Right hindlimb (tissue), 1 donor: ENCODE measurements at places on chromosomes 11 and 22.

DNA sequence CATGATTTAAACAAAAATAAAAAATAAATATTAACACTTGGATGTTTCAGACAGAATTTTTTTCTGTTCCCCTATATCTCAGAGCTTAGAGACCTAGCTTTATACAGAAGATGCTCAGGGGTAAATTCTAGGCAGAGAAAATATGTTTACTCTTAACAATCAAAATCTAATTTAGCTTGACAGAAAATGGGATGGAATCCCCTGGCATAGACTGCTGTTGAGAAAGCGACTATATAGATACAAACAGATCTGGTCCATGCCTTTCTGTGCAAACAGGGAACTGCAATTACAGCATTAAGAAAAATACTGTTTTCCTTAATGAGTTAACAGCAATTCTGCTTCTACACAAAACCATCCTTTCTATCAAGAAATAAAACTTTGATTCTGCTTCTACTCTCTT lies 14.6 kb downstream of the SIAE start:
- no peak for DNase-seq

GRCh38 chr11:10930972-10931760 lies 73.3 kb upstream of the ZBED5 start:
- DNase-seq: peak; percentile 94

- DNase-seq: no peak
These were observed 6.8 kb upstream of the SAA1 start for GRCh38 chr11:18259259-18259658.

- no peak for DNase-seq
These were observed 153.9 kb downstream of the NAV2 start for GRCh38 chr11:19866521-19866920.

DNA sequence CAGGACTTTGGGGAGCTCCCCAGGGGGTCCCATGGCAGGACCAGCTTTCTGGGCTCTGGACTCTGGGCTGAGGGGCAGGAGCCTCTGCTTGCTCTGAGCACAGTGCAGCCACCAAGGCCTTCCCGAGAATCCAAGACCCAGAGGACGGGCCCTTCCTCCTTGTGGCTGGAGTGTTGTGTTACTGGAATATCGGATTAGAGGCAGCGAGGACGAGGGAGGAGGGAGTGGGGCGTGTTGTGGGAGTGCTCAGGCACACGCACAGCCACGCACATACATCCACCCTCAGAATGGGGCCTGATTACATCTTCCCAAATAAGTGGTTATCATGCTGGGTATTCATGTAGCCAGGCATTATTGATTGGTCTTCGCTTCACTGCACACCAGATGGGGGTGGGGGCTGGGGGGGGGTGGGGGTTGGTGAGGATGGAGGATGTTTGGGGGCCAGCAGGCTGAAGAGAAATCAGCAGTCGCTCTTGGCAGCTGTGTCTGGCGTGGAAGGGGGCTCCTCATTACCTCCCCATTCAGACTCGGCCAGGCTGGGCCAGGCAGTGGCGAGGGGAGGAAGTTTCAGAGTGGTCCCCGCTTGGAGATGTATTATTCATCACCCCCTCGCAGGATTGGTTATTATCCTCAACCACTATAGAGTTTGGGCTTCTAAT lies 120.9 kb downstream of the ST3GAL4 start:
- DNase-seq: no peak

DNA sequence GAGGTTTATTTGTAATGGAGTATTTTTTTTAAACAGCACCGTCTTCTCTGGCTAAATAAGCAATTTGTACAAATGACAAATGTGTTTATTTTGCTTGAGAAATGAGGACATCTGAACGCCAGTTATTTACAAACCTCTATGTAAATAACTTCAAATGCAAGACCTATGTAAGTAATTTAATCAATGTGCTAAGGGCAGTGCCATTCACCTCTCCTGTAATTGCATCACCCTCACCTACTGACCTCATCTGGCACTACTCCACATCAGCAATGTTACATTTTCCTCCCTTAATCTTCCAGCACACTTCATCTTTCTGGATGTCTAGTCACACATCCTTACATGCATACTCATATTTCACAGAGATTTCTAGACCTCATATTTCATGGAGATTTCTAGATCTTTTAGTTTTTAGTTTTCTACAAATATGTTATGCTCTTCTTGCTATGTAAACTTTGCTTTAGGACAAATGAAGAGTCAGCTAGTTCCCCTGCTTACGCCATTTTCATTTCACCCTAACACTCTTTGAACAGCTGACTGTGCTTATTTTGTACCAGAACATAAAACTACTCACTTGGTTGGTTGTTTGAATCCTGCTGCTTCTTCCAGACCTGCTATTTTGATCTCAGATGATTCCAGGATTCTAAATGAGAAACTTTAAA lies 238.6 kb downstream of the GRM5 start:
- DNase-seq: no peak

- no peak for DNase-seq
These were observed 86.3 kb upstream of the PHOX2A start for GRCh38 chr11:72330131-72330727.

- peak; percentile 87 for DNase-seq
These were observed 29.6 kb downstream of the TMEM184B start for GRCh38 chr22:38243007-38243765.

DNA sequence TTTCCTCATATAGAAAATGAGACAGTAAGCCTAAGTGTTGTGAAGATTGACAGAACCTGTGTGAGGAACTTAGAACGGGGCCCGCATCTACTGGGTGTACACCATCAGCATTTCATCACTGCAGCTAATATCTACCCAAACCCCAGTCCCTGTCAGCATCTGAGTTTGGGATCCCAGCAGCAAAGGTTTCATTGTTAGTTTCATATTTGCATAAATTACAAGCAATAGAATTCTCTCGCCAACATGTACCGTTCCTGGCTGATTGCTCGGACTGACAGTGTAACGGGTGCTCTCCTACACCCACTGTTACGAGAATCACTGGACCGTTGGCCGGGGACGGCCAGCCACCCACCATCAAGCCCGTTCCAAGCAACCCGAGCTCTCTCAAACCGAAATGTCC lies 10.4 kb upstream of the TMPRSS6 start:
- DNase-seq: no peak

GRCh38 chr11:75035911-75036565 lies 47.3 kb downstream of the NEU3 start:
- peak; percentile 28 for DNase-seq

DNA sequence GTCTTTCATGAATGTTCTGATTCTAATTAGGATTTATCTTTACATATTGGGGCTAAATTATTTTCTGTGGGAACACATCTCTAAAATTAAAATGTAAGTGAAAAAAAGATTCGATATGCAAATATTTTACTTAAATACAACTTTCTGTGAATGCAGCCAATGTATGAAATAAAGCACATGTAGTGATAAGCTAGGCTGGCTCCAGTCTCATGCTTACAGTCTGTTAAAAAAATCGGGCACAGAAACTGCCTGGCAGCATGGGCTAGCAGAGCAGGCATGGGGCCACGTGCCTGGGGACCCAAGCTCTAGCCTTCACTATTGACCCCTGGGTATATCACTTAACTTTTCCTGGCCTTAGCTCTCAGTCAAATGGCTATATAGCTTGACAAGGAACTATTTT lies 46.5 kb downstream of the NELL1 start:
- DNase-seq: no peak

DNA sequence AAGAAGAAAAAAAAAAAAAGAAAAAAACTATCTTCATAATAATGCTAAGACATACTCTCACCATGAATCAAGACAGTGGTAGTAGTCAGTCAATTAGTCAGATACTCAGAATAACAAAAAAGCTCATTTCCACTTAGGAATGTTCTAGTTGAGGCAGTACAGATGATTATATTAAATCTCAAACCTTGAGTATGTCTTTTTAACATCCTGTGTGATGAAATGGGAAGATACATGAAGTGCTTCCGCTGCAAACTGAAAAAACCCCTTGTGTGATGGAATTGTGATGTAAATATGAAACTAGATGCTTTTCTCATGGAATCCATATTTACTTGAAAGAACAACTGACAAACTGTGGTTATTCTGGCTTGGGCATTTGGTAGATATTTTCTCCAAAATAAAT lies 13.7 kb downstream of the AMOTL1 start:
- DNase-seq: no peak

DNA sequence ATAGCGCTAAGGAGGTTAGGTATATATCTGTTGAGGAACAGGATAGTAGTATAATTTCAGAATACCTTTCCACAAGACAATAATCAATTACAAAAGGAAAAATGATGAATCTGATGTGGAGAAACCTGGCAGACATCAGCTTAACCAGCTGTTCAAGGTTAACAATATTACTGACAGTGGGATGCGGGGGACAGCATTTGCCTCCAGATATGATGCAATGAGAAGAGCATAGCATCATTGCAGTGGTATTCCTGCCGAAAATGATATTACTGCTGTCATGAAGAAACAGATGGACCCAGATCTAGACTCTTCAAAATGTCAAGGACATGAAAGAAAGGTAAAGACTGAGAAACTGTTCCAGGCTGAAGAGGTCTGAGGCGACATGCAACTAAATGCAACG lies 49.7 kb downstream of the RBFOX2 start:
- no peak for DNase-seq

- DNase-seq: no peak
These were observed 58.2 kb downstream of the TIMP3 start for GRCh38 chr22:32859743-32860142.

DNA sequence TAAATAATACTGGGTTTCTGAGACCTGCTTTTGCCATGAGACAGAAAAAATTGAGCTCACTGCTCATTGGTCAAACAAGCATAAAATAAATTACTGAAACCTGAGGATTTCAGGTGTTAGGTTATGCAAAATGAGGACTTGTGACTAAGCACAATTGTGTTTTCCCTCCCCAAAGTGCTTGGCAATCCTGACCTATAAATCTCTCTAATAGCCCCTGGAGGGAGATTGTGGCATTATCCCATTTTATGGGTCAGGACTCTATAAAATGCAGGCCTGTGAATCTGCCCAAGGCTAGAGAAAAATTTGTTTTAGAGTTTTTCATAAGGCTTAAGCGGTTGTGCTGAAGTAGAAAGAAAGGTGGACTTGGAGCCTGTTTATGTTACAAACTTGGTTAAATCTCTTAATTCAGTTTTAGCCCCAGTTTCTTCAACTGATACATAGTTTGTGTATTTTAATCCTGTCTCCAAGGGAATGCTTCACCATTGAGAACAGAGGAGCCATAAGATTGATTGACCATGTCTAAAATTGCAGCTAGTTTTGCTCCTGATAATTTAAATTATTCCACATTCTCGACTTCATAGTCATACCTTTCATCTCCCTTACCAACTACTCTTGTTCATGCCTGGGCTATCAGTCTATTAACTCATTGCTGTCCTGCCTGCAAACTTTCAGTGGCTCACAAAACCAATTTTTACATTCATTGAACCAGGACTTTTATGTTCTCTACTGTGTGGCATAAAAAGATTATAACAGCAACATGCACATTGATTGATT lies 63.6 kb upstream of the LRRC4C start:
- DNase-seq: no peak

GRCh38 chr11:112968941-112969713 lies 7.9 kb downstream of the NCAM1 start:
- DNase-seq: no peak

DNA sequence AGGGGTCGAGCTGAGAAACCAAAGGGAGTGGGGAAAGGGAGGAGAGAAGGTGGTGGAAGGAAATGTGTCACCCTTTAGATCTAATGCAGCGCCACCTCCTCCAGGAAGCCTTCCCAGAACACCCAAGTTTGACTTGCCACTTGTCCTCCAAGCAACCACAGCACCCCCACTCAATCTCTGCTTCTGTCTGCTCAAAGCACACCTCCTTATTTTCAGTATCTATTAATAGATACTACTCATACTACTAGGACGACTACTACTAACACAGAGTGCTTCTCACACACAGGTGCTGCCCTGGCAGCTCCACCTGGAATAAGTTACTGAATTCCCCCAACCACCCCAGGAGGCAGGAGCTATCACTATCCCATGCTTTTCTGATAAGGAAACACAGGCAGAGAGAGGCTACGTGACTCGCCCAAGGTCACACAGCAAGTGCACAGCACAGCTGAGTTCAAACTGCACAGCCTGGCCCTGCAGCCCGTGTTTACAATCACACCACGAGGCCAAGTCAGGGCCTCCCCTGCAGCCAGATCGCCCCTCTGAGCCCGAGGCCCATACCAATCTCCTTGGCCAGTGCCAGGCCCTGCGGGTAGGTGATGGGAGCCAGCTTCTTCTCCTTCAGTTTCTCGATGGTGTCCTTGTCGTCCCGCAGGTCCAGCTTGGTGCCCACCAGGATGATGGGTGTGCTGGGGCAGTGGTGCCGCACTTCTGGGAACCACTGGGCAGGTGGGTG lies 13.2 kb downstream of the RAC2 start:
- no peak for DNase-seq

DNA sequence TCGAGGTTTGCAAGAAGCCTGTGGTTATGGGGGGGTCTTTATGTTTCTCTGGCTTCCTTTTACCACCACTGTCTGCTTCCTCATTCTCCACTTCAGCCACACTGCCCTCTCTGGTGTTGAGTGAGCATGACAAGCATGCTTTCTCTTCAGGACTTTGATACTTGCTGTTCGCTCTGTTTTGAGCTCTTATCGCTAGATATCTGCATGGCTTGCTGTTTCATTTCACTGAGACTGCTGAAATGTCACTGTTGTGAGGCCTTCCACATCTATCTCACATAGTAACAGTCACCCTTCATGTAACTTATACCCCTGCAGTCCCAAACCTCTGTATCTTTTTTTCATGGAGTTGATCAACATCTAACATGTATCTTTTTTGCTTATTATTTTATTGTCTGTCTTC lies 59.8 kb downstream of the TMEM135 start:
- no peak for DNase-seq

- peak; percentile 51 for DNase-seq
These were observed at the start of gene GAL3ST3 for GRCh38 chr11:66048547-66049323. TSS of gene GAL3ST3 (minus strand) at chr11:66049161. CDS start at chr11:66045415, 3,746 bp downstream.

DNA sequence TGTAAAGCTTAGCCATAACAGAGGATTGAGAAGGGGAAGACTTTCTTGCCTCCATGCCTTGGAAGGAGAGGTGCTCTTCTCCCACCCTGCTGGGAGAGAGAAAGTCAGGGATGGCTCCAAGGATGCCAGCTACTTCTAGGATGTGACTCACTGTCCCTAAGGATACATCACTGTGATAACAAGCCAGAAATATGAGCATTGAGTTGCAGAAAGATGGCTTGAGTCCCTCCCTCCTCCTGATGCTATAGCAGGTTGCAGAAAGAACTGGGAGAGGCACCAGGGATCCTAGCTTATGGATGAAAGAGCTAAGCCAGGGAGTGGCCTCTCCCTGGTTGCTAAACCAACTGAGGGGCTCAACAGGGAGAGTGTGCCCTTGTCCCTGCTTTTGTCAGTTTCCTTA lies 27.8 kb upstream of the FJX1 start:
- DNase-seq: no peak

DNA sequence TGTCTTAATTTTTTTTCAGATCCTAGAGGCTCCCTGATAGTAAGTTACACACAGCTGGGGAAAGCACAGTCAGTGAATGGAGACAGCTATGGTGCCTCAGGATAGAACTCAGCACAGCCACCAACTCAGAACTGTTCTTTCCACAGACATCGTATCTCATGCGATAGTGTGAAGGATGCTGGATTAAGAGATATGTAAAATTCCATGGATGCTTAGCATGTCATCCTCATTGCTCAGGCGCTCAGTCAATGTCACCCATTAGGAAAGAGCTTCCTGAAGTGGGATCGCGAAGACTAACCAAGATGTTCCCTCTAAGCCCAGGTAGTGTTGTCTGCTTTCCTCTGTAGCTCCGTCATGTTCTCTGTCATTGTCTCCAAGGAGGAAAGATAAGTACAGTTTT lies 1000.4 kb downstream of the OPCML start:
- no peak for DNase-seq

GRCh38 chr11:44889266-44889665 lies 61.4 kb downstream of the TP53I11 start:
- DNase-seq: no peak

- no peak for DNase-seq
These were observed 5.1 kb upstream of the ETS1 start for GRCh38 chr11:128592454-128592853.

- DNase-seq: peak; percentile 64
These were observed 19.9 kb upstream of the MUC5B start for GRCh38 chr11:1202776-1203504.
